ENCODE measurements at places on chromosomes 6 and 20. TPM values are rescaled to one million over a fixed set of nuclear protein-coding genes. Genes with fewer than 3 reads are reported as not detected.
A peak's percentile ranks its signal among the peaks of the same experiment; 100 is the strongest.

GRCh38 chr6:166989427-166990032 lies 9.7 kb upstream of the CEP43 start:
- DNase-seq = peak; percentile 70

- DNase-seq = no peak
Measured at GRCh38 chr6:157513619-157514485, 132.9 kb downstream of the ZDHHC14 start.

DNA sequence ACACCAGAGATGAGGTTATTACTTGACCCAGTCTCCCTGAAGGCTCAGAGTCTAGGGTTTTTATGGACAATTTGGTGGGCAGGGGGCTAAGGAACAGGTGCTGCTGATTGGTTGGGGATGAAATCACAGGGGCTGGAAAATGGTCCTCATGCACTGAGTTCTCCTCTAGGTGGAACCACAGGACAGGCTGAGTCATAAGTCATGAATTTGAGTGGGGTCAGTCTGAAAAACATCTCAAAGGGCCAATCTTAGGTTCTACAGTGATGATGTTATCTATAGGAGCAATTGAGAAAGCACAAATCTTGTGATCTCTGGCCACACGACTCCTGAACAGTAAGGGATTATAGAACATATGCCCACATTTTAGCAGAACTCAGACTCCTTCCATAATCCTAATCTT lies 5.9 kb upstream of the MRS2 start:
- no peak for DNase-seq

- no peak for DNase-seq
Measured at GRCh38 chr6:41162687-41163418, at the start of gene TREM2. TSS of gene TREM2 (minus strand) at chr6:41163116. CDS start at chr6:41163082, 34 bp downstream.

GRCh38 chr20:32796981-32797451 lies 22.7 kb upstream of the MAPRE1 start:
- DNase-seq = no peak

DNA sequence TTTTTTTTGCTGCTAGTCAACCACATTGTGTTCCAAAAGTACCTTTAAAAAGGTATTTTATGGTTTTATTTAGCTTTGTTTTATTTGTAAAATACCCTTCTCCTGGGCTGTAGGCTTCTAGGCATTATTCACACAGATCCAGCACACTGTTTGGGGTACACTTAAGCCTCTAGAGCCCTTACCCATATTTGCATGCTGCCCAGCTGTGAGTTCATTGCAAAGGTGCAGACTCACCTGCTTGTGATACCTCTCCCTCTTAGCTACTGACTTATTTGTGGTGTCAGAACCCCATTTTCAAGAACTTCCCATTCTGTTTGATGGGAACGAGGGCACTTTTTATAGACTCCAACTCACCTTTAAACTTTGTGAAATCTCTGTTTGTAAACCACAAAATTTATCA lies 69.8 kb downstream of the RIN2 start:
- no peak for DNase-seq

HTR1B gene
- total RNA-seq = 0.58 TPM

DNA sequence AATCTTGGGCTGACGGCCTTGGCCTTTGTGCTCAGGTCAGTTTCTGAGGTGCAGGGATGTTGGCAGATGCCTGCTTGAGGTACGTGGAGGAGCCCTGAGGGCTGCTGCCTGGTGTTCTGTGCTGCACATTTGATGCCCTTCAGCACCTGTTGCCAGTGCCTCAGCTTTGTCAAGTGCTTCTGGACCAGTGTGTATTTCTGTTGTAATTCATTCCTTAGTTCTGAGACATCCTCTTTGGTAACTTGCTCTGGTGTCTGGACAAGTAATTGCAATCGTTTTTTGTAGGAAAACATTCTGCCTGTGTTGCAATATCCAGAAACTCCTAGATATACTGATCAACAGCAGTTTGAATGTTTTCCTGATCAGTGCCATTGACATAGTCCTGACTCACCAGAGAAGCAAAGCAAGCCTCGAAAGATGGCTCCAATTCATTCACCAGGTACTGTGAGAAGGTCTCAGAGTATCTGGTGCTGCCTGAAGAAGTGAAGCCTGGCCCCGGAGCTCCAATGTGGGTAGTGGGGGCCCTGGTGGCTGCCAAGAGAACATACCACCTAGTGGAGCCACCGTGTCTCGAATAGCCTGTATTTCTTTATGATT lies 26.7 kb downstream of the ZNF337 start:
- peak; percentile 65 for DNase-seq

All from GM23338 (cell line).